ENCODE measurements at places on chromosomes 3 and 15.

DNA sequence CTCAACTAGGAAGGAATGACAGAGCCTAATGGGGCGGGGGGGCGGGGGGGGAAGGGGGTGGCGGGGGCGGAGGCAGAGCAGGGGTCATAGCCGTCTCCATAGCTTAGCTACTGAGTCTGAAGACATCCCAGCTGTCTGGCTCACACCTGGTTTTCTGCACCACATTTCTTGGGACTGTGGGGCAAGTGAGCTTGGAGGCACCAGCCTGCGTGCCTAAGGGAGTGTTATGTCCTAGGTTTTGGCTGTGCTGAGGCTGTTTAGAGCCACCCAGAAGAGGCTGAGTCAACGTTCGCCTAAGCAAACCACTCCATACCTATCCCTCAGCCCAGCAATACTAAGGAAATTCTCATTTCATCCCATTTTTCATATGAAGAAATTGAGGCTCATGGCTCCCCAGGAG, 1.4 kb downstream of the IL17RD start:
- DNase-seq, result peak; percentile 31

DNA sequence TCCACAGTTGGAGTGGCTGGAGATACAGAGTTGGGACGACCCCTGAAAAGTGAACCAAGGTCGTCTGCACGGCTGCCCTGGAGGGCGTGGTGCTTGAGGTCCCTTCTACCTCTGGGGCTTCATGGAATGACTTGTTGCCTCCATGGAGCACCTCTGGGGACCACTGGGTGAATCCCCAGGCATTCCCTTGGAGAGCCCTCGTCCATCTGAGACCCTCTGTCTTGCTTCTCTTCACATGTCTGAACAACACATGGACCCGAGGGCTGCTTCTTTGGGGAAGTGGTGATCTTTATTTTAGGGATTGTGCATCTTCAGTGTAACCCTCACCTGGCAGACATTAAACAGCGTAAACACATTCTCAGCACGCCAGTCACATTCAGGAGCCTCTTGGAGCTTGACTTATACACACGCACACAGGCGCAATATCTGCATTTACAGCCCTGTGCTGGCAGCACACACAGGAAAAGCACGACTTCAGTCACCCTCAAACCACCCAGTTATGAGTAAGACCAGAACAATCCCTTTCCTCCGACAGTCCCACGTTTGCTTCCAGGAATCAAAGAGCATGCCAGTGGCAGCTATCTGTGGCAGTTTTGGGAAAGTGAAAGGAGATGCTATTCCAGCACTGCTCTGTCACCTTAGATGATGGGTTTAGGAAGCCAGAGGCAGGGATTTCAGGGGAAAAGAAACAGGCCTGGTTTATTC, 12.6 kb downstream of the FAM107A start:
- DNase-seq, result peak; percentile 72

GRCh38 chr3:190696777-190697501, 165.6 kb downstream of the GMNC start:
- peak; percentile 46 for DNase-seq

- peak; percentile 78 for DNase-seq
These were observed 165.0 kb downstream of the ABHD5 start for GRCh38 chr3:43855674-43856299.

DNA sequence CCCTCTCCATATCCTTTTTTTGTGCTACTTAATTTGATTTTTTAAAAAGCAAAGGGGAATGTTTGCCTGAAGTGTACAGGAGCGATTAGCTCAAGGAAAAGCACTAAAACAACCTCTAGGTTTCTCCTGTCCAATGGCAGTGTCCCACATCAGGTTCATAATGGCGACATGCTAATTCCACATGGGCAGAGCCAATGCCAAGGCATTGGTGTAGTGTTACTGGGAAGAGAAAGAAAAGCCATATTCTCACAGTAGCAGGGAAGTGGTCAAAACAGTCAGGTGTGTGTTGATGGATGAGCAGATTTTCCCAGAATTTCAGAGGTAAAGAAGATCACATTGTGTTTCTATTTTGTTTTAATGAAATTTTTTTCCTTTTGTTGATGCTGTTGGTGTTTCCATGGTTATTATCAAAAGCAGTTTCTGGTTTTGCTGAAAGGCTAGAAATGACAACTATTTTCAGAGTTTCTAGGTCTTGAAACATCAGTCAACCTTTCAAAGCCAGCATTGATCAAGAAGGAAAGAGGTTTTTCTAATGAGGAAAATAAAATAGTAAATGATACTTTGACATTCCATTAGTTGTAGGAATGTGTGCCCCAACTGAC, 65.2 kb downstream of the FNDC3B start:
- DNase-seq, result peak; percentile 80

GRCh38 chr15:87662575-87662974, 594.0 kb downstream of the NTRK3 start:
- no peak for DNase-seq

GRCh38 chr15:81357180-81357686, 16.8 kb downstream of the TMC3 start:
- DNase-seq, result no peak

- DNase-seq, result no peak
These were observed 2.5 kb downstream of the TWF2 start for GRCh38 chr3:52236424-52236886.

DNA sequence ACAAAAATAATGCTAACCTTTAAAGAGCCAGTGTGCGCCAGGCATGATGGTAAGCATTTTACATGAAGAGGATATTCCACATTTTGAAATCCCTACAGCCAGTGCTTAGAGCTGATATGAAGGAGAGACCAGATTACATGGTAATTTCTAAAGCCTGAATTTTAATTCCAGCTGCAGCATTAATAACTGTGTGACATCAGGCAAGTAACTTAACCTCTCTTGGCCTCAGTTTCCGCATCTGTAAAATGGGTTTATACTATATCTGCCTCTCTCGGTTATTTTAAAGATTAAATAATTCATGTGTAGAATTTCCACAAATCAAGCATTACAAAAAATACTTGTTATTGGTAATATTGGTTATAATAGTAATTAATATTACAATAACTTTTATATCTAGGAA, 165.4 kb downstream of the UACA start:
- DNase-seq, result no peak

- peak; percentile 64 for DNase-seq
These were observed 80.0 kb upstream of the SKOR1 start for GRCh38 chr15:67745073-67746006.

- DNase-seq, result no peak
These were observed 424.2 kb upstream of the ROBO2 start for GRCh38 chr3:76615719-76616118.

- DNase-seq, result no peak
These were observed 247.4 kb upstream of the TRIM42 start for GRCh38 chr3:140430494-140430893.

GRCh38 chr15:68795298-68795848, 25.3 kb downstream of the ANP32A start:
- DNase-seq, result peak; percentile 98

- no peak for DNase-seq
These were observed 287.3 kb upstream of the TLE3 start for GRCh38 chr15:70385052-70385451.

- no peak for DNase-seq
These were observed 29.8 kb downstream of the NMNAT3 start for GRCh38 chr3:139647866-139648435.

DNA sequence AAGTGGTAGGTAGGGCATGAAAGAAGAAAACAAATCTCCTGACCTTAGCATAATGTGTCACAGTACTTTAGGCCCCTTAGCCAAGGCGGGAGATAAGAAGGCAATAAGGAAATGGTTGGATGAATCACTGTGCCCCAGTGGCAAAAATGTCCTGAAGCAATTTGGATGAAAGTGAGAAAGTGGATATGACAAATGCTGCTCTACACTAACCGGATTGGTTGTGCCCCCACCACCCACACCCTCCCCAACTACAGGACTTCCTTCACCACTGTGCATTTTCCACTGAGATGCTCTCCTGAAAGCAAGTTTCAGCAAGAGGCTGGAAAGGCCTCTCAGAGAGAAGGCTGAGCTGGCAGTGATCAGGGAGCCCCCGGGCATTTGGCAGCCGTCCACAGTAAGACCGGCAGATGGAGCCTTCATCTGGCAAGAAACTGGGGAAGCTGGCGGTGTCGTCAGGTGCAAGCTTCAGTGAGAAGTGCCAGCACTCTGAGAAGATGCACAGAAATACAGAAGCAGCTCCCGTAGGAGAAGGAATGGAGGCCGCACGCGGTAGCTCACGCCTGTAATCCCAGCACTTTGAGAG, 63.8 kb downstream of the ATP1B3 start:
- DNase-seq, result peak; percentile 99

DNA sequence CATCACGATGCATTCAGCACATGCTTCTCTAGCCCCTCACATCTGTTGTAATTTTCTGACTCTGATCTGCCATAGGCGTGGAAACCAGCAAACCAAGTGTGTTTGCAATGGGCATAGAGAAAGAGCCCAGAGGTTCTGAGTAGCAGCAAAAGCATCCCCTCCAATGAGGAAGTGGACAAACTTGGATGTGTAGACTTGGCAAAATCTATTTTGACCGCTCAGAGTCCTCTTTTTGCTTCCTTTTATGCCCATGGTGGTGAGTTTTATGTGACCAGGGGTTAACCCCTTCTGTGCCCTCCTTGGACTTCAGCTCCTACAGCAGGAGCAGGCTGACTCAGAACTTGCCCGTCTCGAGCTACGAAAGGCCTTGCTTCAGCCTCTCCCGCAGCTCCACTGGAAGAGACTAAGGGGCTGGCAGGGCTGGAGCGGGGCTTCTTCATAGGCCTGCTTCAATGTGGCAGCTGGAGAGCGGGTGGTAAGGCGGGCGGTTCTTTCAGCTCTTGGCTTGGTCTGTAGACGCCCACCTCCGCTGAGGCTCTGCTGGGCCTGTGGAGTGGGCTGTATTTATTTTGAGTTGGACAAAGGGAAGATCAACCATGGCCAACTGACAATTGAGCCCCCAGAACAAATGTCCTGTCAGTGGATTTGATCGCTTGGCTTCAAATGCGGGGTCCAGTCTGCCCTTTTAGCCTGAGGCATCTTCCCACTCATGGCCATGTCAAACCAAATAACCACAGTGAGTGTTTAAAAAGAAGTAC, 6.5 kb upstream of the ETV5 start:
- DNase-seq, result no peak

DNA sequence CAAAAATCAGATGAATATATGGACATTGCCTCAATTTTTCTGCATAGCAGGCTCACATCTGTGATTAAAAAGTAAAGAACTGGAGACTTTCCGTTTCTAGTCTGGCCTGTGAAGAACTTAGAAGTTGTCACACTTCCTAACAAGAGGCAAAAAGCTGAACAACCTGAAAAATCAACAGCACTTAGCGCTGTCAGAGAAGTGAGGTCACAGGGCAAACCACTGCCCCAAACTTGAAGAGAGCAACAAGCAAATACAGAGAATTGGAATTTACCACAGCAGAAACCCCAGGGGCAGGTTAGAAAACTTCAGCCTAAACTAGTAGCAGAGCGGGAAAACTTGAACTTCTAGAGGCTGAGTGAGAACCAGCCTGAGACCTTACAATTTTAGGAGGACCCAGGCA, 38.9 kb downstream of the CCDC54 start:
- peak; percentile 50 for DNase-seq

DNA sequence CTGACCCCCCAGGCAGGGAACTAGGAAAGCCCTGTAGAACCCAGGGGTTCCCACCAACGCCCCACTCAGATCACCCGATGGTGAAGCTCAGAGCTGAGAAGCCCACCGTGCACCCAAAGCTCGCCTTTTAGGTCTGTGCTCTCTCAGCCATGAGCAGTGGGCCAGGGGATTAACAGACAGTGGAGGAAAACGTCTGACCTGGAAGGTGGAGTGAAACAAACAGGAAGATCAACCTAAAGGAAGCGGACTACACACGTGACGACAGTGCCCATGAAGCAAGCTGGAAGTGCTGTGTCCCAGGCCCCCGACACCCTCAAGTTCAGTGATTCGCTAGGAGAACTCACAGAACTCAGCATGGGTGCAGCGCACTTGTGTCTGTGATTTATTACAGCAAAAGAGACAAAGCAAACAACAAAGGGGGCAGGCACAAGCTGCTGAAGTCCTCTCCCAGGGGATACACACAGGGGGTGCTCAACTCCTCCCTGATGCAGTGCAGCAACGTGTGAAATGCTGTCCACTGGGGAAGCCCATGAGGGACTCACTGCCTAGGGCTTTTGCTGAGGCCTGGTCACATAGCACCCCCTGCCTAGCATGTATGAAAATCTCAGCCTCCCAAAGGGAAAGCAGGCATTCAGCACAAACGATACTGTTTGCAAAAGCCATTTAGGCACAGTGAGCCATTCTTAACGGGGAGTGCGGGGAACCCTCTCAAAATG, 43.5 kb downstream of the CFAP92 start:
- DNase-seq, result peak; percentile 37

GRCh38 chr3:196707566-196707965, 4.5 kb downstream of the CEP19 start:
- DNase-seq, result no peak

- DNase-seq, result no peak
These were observed 75.2 kb downstream of the RBMS3 start for GRCh38 chr3:29356062-29356461.

DNA sequence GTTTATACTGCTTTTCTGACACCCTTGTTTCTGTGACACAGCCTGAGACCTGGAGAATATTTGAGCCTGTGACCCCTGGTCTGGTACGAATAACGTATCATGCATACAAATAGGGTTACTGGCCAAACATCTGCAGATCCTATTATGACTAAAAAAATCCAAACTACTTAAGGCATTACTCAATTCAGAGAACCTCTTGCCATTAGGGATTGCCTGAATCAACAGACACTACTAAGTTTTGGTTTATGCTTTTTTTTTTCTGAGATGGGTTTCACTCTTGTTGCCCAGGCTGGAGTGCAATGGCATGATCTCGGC, 35.4 kb downstream of the OSBPL10 start:
- no peak for DNase-seq

DNA sequence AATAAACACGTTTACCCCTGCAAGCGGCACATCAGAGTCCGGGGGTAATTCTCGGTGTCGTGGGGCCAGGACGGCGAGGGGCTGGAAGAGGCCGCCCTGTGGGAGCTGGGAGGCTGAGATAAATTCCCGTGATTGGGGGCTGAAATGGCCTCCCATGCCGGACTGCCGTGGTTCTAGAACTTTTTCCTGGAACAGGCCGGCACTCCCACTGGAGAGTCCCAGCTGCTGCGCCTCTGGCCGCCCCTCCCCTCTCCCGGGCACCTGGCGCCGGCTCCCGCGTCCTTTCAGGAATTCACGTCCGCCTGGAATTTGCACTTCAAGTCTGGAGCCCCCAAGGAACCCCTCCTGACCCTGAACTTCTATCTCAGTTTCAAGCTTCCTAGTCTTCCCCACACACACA, 10.8 kb upstream of the LRRC2 start:
- DNase-seq, result no peak

DNA sequence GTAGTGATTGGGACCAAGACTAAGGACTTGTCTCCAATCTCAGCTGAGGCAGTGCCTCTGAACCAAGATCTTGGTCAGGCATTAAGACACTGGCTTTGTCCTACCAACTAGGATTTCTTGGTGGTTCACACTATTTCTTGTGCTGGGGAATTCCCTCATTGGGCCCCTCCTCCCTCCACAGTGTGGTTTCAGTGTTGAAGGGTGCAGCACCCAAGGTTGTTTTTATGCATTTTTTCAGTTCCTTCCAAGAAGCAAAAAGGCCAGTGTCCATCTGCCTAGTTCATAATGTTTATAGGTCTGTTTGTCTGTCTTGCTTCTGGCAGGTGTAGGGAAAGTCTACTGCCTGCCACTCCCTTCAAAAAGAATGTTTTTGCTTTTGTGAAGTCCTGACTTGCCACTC, 10.6 kb upstream of the ITPKA start:
- DNase-seq, result no peak

Measured in epithelial cell of esophagus (primary cell).